Upper lobe of left lung (tissue), 6 donors: ENCODE measurements at places on chromosomes 7 and 10.

DNA sequence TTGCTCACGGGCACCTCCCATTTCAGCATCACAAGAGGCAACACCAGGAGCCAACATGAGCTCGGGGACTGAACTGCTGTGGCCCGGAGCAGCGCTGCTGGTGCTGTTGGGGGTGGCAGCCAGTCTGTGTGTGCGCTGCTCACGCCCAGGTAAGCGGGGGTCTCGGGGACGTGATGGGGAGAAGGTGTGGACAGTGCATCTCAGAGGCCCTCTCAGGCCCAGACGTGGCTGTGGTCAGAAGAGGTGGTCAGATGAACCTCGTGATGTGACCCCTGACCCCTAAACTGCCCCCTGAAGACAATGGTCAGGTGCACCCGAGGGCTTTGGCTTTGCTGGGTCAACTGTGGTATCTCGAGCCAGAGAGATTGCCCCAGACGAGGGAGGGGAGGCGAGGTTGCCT is 6.1 kb downstream of the LAT2 start:
- no peak overlapping the region for H3K27ac ChIP-seq
- H3K4me3 ChIP-seq, result no peak overlapping the region
- no peak for DNase-seq
- H3K4me1 ChIP-seq, result peaks cover 10% of the 10 kb centered on the region
- H3K36me3 ChIP-seq, result no peaks in the 10 kb centered on the region
- H3K27me3 ChIP-seq, result no peaks in the 10 kb centered on the region

DNA sequence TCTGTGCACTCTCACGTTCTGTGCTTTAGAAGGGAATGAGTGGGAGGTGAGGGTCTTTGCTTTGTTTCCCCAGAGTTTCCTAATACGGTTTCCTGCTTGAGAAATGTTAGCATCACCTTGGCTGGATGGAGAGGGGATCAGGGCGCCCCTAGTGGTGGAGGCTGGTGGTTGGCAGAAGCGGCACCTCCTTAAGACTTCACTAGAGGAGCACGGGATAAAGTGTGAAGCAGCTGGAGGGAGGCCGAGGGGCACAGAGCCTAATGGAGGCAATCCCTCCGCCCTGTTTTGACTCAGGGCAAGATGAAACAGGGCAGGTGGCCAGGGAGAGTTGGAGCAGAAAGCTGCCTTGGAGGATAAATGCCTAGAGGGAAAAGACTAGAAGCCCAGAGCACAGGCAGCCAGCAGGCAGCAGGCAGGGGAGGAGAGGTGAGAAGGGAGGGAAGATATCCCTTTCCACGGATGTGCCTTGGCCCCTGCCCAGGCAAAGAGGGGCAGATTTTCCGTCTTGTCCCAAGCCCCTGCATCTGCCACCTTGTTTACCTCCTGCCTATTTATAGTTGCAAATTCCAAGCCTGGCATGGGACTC is 56.0 kb upstream of the BTRC start:
- peaks cover 1% of the 10 kb centered on the region for H3K4me1 ChIP-seq
- H3K27ac ChIP-seq, result no peak overlapping the region
- H3K27me3 ChIP-seq, result no peaks in the 10 kb centered on the region
- H3K4me3 ChIP-seq, result no peak overlapping the region
- no peaks in the 10 kb centered on the region for H3K36me3 ChIP-seq

DNA sequence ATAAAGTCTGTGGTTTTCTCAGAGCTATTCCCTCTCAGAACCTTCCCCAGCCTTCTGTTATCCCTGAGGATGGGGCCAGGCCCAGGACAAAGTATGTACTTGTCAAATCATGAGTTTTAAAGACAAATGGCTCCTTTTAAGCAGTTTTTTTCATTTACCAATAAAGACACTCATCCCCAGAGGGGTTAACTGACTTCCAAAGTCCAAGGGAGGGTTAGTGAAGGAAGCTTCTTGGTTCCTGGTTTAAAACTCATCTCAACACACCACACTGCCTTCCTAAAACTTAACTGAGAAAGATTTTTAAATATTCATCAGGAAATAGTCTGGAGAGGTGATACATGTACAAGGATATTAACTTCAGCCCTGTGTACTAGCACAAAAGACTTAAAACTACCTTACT is 15.9 kb downstream of the NMT2 start:
- H3K36me3 ChIP-seq, result no peaks in the 10 kb centered on the region
- no peaks in the 10 kb centered on the region for H3K4me1 ChIP-seq
- DNase-seq, result no peak
- no peak overlapping the region for H3K27ac ChIP-seq
- no peak overlapping the region for H3K4me3 ChIP-seq
- no peaks in the 10 kb centered on the region for H3K27me3 ChIP-seq

- no peaks in the 10 kb centered on the region for H3K36me3 ChIP-seq
- H3K4me1 ChIP-seq, result peaks cover 15% of the 10 kb centered on the region
- DNase-seq, result peak; percentile 67
- H3K27ac ChIP-seq, result no peak overlapping the region
- no peaks in the 10 kb centered on the region for H3K27me3 ChIP-seq
These were observed 8.7 kb upstream of the ASB4 start for GRCh38 chr7:95476904-95477594.

DNA sequence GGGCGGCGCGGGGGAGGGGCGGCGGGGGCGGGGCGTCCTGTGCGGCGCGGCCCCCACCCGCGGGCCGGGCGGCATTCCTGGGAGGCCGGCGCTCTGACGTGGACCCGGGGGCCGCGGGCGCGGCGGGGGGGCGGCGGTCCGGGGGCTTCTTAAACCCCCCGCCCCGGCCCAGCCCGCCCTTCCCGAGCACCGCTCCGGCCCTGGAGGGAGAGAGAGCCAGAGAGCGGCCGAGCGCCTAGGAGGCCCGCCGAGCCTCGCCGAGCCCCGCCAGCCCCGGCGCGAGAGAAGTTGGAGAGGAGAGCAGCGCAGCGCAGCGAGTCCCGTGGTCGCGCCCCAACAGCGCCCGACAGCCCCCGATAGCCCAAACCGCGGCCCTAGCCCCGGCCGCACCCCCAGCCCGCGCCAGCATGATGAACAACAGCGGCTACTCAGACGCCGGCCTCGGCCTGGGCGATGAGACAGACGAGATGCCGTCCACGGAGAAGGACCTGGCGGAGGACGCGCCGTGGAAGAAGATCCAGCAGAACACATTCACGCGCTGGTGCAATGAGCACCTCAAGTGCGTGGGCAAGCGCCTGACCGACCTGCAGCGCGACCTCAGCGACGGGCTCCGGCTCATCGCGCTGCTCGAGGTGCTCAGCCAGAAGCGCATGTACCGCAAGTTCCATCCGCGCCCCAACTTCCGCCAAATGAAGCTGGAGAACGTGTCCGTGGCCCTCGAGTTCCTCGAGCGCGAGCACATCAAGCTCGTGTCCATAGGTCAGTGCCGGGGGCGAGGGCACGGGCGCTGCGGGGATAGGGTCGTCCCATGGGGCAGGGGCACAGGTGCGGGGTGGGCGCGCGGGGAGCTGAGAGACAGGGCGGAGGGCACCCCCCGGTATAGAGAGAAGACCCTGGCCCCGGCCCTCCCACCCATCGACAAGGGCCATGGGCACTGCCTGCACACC is at the start of gene FLNC:
Gene FLNC, plus strand, starts transcription at position 176 of the 947 bp plus-strand sequence. Its CDS starts 232 bp downstream, at position 408.
- H3K4me1 ChIP-seq, result peaks cover 20% of the 10 kb centered on the region
- H3K27me3 ChIP-seq, result peaks cover 39% of the 10 kb centered on the region
- no peak within 1 kb of the TSS for H3K4me3 ChIP-seq
- no peaks in the 10 kb centered on the region for H3K36me3 ChIP-seq

GRCh38 chr10:51706225-51706624 is 6.8 kb upstream of the CSTF2T start:
- H3K4me1 ChIP-seq, result peaks cover 4% of the 10 kb centered on the region
- no peak overlapping the region for H3K27ac ChIP-seq
- H3K4me3 ChIP-seq, result no peak overlapping the region
- H3K27me3 ChIP-seq, result no peaks in the 10 kb centered on the region
- no peak for DNase-seq

DNA sequence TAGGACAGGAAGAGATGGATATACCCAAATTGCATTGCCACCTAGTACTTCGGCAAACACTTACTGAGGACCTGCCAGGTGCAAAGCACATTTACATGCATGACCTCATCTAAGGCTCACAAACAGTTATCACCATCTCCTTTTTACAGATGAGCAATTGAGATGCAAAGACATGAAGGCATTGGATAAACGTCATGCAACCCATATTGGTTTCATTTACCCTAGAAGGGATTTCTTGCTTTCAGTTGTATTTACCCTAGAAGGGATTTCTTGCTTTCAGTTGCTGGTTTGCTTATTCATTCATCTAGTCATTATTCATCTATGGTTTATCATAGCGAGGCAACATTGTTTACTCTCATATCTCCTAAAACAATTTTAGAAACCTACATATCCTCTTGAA is 52.2 kb downstream of the STEAP1B start:
- H3K27me3 ChIP-seq, result no peaks in the 10 kb centered on the region
- no peak overlapping the region for H3K4me3 ChIP-seq
- H3K27ac ChIP-seq, result no peak overlapping the region
- no peaks in the 10 kb centered on the region for H3K36me3 ChIP-seq
- DNase-seq, result no peak
- H3K4me1 ChIP-seq, result peaks cover 41% of the 10 kb centered on the region

- no peaks in the 10 kb centered on the region for H3K36me3 ChIP-seq
- H3K4me3 ChIP-seq, result no peak overlapping the region
- no peaks in the 10 kb centered on the region for H3K27me3 ChIP-seq
These were observed 334.3 kb upstream of the TEX47 start for GRCh38 chr7:89129600-89130375.

- H3K4me1 ChIP-seq, result peaks cover 17% of the 10 kb centered on the region
- H3K4me3 ChIP-seq, result no peak overlapping the region
- no peak for DNase-seq
- H3K27ac ChIP-seq, result no peak overlapping the region
- no peaks in the 10 kb centered on the region for H3K27me3 ChIP-seq
- H3K36me3 ChIP-seq, result no peaks in the 10 kb centered on the region
These were observed 1.9 kb upstream of the SUV39H2 start for GRCh38 chr10:14876764-14877163.

DNA sequence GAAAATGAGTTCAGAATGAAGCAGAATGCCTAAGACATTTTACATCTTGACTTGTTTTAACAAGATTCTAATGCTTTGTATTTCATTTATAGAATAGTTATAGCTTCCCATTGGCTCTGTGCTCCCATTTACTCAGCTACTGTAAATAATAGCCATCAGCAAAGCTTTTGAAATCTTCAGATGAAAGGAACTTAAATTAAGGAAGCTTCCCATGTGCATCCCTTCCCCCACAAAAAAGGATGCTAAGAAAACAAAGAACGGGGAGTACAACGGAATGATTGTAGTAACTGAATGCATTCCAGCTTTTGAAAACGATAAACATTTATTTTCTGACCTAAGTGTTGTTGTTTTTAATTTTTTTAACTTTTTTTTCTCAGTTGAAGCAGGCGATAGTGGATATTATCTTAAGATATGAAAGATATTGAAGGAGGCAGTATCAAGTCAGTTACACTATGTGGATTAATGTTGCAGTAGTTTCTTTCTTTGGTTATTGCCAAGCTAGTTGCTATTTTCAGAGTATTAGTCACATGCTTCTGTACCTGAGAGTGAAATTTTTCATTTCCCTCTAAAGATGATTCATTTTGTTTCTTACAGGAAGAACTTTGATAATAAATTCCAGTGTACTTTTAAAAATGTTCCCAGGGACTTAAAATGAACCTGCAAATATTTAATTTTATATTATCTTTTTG is 129.2 kb downstream of the KCND2 start:
- H3K27me3 ChIP-seq, result no peaks in the 10 kb centered on the region
- H3K4me1 ChIP-seq, result no peaks in the 10 kb centered on the region
- H3K27ac ChIP-seq, result no peak overlapping the region
- no peak overlapping the region for H3K4me3 ChIP-seq
- DNase-seq, result no peak

GRCh38 chr7:151963895-151964870 is 7.9 kb downstream of the GALNTL5 start:
- no peak overlapping the region for H3K4me3 ChIP-seq
- DNase-seq, result no peak
- H3K27me3 ChIP-seq, result no peaks in the 10 kb centered on the region
- no peak overlapping the region for H3K27ac ChIP-seq
- H3K36me3 ChIP-seq, result no peaks in the 10 kb centered on the region
- H3K4me1 ChIP-seq, result no peaks in the 10 kb centered on the region

DNA sequence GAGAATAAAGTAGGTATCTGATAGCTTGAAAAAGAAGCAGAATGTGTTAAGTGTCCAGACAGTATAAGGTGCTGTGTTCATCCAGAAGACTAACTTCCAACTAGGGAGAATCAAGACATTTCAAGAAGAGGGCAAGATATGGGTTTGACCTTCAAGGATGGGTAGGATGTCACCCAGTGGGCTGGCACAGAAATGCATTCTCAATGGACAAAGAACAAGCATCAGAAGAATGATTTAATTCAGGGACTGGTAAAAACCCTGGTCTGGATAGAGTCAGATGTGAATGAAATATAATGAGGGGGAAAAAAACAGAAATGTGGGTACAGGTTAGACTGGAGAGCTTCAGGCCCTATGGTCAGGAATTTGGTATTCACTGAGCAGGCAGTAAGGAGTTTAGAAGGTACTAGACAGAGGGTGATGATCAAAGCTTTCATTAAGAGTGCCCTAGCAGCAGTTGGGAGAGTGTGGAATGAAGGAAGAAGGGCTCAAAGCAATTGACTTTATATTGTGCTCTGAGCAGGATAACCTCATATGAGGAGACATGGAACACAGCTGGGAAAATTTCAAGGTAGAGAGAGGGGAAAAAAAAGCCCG is 180.7 kb upstream of the ANK3 start:
- no peak overlapping the region for H3K27ac ChIP-seq
- H3K4me1 ChIP-seq, result peaks cover 3% of the 10 kb centered on the region
- H3K4me3 ChIP-seq, result no peak overlapping the region
- H3K27me3 ChIP-seq, result no peaks in the 10 kb centered on the region

GRCh38 chr10:29256019-29256418 is 32.9 kb upstream of the LYZL1 start:
- H3K4me3 ChIP-seq, result no peak overlapping the region
- no peaks in the 10 kb centered on the region for H3K27me3 ChIP-seq
- no peaks in the 10 kb centered on the region for H3K4me1 ChIP-seq
- H3K27ac ChIP-seq, result no peak overlapping the region
- no peak for DNase-seq
- H3K36me3 ChIP-seq, result no peaks in the 10 kb centered on the region

DNA sequence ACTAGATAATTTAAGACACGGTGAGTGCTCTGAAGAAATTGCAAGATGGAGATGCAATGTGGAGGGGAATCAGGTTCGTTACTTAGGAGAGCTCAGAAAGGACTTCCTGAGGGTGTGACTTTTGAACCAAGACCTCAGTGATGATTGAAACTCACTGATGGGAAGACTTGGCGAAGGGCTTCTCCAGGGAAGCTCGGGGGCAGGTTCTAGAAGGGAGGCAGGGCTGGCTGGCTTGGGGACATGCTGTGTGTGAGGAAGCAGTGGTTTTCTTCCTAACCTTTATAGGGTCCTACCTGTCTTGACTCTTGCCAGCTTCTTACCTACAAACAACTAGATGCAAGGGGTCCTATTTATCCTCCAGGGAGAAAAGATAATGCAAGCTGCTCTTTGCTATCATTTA is 637.9 kb downstream of the ACTR3B start:
- H3K36me3 ChIP-seq, result no peaks in the 10 kb centered on the region
- H3K27me3 ChIP-seq, result no peaks in the 10 kb centered on the region
- no peaks in the 10 kb centered on the region for H3K4me1 ChIP-seq
- no peak overlapping the region for H3K4me3 ChIP-seq
- no peak overlapping the region for H3K27ac ChIP-seq
- DNase-seq, result no peak

GRCh38 chr10:13239923-13240322 is 5.7 kb upstream of the UCMA start:
- DNase-seq, result no peak
- no peaks in the 10 kb centered on the region for H3K27me3 ChIP-seq
- no peaks in the 10 kb centered on the region for H3K36me3 ChIP-seq
- H3K4me3 ChIP-seq, result no peak overlapping the region
- H3K4me1 ChIP-seq, result no peaks in the 10 kb centered on the region
